Left renal pelvis (tissue), 4 donors: ENCODE measurements at places on chromosomes 16 and 17. TPM values are rescaled to one million over a fixed set of nuclear protein-coding genes. Genes with fewer than 3 reads are reported as not detected.

The KRT39 gene
- not detected for polyA plus RNA-seq

The GCGR gene
- polyA plus RNA-seq, result 18.6 TPM

DNA sequence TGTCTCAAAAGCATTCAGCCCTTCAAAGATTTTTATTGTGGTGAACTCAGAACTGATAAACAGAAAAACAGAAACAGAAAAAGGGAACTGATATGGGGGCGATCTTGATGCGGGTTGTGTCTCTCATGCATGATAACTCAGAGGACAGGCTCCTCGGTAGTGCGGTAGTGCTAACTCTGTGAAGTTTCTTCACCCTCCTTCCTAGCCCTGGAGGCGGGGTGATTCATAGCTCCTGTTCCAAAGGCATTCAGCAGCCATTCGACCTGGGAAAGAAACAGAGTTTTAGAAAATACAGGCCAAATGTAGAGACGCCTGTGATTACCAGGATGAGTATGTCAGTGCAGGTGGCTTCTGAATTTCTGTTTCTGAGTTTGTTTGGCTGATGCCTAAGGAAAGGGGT is 5.5 kb upstream of the MAF start:
- no peak for DNase-seq

DNA sequence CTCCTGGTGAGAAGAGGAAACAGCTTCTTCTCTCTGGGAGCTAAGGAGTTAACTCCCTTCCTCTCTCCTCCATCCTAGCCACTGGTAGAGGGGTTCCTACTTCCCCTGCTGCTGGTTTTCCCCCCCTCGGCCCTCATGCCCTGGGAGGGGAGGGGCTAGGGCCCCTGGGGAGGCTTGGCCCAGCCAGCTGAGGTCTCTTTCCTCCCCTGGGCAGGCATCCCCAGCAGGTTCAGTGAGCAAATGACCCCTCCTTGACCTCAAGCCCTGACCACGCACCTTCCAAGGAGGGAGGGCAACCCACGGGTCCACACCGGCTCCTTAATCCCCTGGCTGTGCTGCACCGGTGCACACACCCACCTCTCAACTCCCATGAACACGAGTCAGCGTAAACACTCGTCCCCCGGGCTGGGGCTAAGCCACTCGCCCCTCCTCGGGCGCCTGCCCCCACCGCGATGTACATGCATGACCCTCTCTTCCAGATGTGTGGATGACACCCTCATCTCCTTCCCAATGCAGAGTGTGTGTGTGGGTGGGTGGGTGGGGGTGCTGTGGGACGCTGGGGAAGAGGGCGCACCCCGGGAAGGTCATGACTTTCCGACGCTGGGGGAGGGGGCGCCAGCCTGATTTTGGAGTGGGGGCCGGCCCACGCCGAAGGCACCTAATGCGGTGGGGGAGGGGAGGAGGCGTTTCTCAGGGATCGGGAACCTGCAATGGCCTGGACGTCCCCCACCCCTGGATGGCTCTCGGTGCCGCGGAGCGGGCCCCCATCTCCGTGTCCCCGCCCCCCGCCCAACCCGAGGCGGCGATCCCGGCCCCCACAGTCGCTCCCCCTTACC is 33.7 kb downstream of the SRCIN1 start:
- DNase-seq, result no peak

The TBC1D3C gene
- polyA plus RNA-seq, result not detected

DNA sequence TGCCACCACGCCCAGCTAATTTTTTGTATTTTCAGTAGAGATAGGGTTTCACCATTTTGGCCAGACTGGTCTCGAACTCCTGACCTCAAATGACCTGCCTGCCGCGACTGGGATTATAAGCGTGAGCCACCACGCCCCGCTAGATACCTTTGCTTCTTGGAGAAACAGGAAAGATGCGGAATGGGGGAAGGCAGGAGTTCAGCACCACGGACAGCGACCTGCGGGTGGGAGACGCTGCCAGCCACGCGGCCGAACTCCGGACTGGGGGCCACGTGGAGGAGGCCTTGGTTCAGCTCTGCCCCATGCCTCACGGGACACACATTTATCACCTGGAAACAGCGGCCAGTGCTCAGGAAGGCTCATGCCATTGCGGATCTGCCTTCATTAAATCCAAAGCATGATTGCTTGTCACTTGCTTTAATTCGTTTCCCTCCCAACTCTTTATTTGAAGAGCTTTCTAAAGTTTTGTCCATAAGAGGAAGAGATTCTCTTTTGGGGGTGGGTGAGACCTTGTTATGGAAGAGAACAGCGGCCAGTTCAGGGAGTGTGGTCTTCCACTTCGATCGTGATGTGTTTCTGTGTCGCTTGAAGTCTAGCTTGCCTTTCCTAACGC is 219.9 kb downstream of the ENGASE start:
- peak; percentile 74 for DNase-seq

GRCh38 chr16:8589900-8590688 is at the start of gene TMEM114:
Gene TMEM114, minus strand, starts transcription at chr16:8590511. Its CDS starts 673 bp downstream, at chr16:8589838.
- no peak for DNase-seq

DNA sequence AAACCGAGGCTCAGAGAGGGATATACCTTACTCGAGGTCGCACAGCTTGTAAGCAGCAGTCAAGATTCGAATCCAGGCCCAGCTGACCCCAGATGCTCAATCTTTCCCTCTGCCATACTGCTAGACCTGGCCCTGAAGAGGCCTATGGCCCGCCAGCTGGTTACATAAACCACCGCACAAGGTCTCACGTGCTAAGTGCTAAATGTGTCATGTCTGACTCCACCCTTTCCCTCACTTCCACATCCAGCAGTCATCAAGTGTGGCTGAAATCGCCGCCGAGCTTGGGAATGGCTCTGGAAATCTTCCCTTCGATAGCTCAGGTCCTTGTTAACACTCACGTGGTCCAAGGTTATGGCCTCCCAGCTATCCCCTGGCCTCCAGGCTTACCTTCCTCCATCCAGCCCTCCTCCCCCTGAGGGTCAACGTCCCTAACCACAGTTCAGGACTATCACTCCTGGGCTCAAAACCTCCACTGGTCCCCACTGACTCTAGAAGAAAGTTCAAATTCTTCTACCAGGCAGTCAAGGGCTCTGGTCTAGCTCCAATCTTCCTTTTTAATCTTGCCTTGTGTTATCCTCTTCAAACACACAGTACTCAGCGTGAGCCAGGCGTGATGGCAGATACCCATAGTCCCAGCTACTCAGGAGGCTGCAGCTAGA is 3.5 kb downstream of the ZBTB4 start:
- no peak for DNase-seq

DNA sequence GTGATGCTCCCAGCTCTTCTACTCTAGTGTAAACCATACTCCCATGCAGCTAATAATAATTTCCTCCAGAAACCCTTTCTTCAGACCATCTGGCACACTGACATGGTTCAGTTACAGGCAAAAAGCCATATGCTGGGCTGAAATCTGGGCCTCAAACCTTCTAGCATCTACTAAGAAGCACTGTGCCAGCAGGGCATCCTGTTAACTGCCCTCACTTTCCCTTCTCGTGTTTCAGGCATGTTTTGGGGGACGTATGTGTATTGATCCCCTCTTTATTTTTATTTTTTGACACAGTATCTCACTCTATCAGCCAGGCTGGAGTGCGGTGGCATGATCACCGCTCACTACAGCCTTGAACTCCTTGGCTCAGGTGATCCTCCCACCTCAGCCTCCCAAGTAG is 33.3 kb downstream of the STAT5A start:
- DNase-seq, result no peak

GRCh38 chr17:81491181-81491581 is 21.4 kb downstream of the ACTG1 start:
- no peak for DNase-seq

DNA sequence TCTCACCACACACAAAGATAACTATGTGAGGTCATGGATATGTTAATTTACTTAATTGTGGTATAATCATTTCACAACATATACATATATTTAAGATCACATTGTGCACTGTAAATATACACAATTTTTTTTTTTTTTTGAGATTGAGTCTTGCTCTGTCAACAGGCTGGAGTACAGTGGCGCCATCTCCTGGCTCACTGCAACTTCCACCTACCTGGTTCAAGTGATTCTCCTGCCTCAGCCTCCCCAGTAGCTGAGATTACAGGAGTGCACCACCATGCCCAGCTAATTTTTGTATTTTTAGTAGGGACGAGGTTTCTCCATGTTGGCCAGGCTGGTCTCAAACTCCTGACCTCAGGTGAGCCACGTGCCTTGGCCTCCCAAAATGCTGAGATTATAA is 11.5 kb upstream of the PRSS54 start:
- DNase-seq, result no peak

- DNase-seq, result no peak
Measured at GRCh38 chr17:29051731-29052130, 8.8 kb downstream of the PIPOX start.

The ZNF205 gene
- 13.1 TPM for polyA plus RNA-seq

- DNase-seq, result no peak
Measured at GRCh38 chr17:8985054-8985701, 19.7 kb upstream of the PIK3R5 start.

The TVP23A gene
- polyA plus RNA-seq, result 4.8 TPM

The KRT31 gene
- polyA plus RNA-seq, result not detected

GRCh38 chr16:57527027-57527426 is 9.3 kb downstream of the CCDC102A start:
- no peak for DNase-seq

DNA sequence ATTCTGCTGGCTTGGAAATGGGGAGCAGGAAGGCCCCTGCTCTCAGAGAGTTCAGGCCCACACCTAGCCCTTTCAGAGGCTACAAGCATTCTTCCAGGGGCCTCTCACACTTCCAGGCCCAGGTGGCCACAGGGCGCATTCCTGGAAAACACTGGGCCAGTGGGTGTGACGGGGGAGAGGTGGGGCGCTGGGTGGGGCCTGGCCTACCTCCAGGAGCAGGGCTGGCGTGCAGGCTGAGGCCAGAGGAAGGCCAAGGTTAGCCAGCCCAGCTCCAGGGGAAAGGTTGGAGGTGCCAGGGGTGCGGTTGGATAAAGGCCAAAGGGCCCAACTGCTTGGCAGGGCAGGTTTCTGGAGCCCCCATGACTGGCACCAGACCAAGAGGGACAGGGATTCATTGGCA is 198.2 kb downstream of the MAF start:
- no peak for DNase-seq

- no peak for DNase-seq
Measured at GRCh38 chr17:77163001-77163400, 22.2 kb downstream of the SEC14L1 start.

The STAC2 gene
- polyA plus RNA-seq, result 3.0 TPM

GRCh38 chr16:65964752-65965151 is 401.7 kb upstream of the CDH5 start:
- no peak for DNase-seq

DNA sequence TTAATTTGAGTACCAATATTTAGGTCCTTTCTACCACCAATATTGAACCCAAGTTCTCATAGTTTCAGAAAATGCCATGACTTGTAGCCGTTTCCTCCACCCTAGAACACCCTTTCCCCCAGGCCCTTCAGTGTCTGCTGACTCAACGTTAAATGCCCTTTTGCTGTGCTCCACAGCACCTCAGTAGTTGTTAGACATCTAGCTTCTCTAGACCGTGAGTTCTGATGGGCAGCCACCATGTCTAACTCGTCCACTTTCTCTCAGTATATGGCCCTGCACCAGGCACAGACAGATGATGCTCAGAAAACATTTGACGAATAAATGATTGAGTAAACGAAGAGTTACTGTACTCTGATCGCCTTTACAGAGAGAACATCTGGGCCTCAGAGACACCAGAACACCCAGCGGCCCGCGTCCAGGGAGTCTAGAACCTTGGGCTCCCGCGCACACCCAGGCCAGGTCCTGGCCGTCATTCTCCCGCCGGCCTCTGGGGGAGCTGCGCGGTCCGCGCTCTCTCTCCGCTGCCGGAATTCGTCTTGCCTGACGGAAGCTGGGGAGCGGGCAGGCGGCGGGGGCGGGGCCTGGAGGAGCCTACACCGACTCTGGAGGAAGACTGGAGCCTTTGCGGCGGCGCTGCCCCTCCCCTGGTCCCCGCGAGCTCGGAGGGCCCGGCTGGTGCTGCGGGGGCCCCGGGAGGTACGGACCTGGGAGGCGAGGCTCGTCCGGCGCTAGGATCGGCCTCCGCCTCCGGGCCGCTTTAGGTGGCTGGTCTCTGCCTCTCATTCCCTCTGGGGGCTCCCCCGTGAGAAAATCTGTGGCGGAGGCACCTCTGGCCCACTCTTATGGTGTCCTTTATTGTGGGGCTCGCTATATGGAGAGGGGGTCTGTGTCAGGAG is at the start of gene NKIRAS2:
NKIRAS2 (plus strand) TSS at position 582 of the 896 bp plus-strand sequence. CDS start 1,488 bp downstream, outside the sequence.
- peak; percentile 65 for DNase-seq

The ATAD5 gene
- 7.3 TPM for polyA plus RNA-seq

GRCh38 chr17:9577373-9577709 is 899 bp downstream of the CFAP52 start:
- DNase-seq, result no peak

DNA sequence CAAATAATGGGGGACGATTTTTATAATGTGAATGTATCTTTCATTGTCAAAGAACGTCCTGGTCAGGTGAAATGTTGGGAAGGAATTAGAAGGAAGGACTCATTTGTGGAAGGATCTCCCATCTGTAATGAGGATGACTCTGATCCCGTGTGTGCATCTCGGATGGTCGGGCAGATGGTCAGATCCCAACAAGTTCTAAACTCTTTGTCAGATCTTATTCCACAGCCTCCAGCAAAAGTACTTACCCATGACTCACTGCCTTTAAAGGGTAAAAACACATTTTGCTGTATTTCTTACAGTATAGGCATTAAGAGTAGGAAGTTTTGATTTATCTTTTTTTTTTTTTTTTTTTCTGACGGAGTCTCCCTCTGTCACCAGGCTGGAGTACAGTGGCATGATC is 539 bp upstream of the KRTAP4-8 start:
- no peak for DNase-seq

GRCh38 chr17:56822725-56823124 is 11.0 kb downstream of the C17orf67 start:
- no peak for DNase-seq

DNA sequence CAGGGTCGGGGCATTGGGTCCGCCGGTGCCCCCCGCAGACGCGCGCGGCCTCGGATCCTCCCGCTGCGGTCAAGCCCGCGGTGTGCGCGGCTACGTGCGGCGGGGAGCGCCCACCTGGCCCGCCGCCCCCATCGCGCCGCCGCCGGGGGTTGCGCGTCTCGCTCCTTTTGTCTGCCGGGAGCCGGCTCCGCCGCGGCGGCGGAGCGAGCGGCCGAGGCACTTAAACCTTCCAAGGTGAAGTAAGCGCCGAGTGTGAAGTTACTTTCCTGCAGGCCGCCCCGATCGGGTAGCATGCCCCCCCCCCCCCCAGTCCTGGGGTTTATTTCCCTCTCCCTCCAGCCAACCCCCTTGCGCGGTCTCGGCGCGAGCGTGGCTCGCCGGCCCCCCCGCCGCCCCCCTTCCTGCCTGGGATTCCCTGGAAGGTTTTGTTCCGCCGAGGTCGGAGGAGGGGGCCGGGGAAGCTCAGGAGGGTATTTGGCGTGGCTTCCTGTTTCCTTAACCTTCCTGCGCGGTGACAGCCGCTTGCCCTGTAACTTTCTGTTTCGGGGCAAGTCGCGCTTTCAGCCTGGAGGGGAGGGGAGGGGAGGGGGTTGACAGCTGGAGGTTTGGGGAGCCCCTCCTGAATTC is 56.6 kb upstream of the GSE1 start:
- no peak for DNase-seq
